H9 (cell line): ENCODE measurements at places on chromosomes 3 and 15. TPM values are rescaled to one million over a fixed set of nuclear protein-coding genes. Genes with fewer than 3 reads are reported as not detected.

The CYP11A1 gene
- total RNA-seq: 1.7 and 2.3 TPM in 2 replicates

The CISH gene
- total RNA-seq: 1.7 and 2.2 TPM in 2 replicates

The CYP8B1 gene
- total RNA-seq: not detected in 2 replicates

The ERC2 gene
- 15.4 and 15.5 TPM in 2 replicates for total RNA-seq

The VILL gene
- total RNA-seq: 3.2 and 3.8 TPM in 2 replicates

The CDCP1 gene
- 12.9 and 14.1 TPM in 2 replicates for total RNA-seq

The NLGN1 gene
- total RNA-seq: 5.2 and 5.5 TPM in 2 replicates

The KLHL6 gene
- not detected in 2 replicates for total RNA-seq

The ITGB5 gene
- total RNA-seq: 146 and 148 TPM in 2 replicates

The UBA7 gene
- 0.85 and 1.0 TPM in 2 replicates for total RNA-seq

The CD96 gene
- not detected in 2 replicates for total RNA-seq

The CELF6 gene
- total RNA-seq: 0.13 and 0.18 TPM in 2 replicates

The SLC28A1 gene
- 0.13 TPM in 1 of 2 replicates, not detected in the other for total RNA-seq
